HFF-Myc (cell line): ENCODE measurements at places on chromosomes 12 and 14.
A peak's percentile ranks its signal among the peaks of the same experiment; 100 is the strongest.

- no peak for DNase-seq
These were observed 16.7 kb downstream of the P2RX2 start for GRCh38 chr12:132635076-132635955.

GRCh38 chr12:1314523-1314922, 279.9 kb downstream of the FBXL14 start:
- DNase-seq = no peak

DNA sequence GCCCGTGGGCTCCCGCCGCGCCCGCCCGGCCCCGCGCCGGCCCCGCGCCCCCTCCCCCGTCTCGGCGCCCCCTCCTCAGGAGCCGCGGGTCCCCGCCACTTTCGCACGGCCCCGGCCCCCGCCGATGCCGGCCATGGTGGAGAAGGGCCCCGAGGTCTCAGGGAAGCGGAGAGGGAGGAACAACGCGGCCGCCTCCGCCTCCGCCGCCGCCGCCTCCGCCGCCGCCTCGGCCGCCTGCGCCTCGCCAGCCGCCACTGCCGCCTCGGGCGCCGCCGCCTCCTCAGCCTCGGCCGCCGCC, 263 bp downstream of the RCOR1 start:
- no peak for DNase-seq

DNA sequence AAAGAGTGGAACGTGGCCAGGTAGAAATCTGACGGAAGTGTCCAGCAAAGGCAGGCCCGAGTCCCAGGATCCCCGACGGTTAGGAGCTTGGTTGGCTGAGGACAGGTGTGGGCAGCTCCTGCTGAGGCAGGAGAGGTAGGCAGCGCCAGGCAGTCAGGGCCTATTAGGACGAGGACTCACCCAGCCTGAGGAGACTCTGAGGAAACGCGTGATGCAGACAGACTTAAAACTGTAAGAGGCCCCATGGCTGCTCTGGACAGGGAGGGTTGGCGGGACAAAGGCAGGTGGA, 255.7 kb upstream of the SFSWAP start:
- DNase-seq = no peak

DNA sequence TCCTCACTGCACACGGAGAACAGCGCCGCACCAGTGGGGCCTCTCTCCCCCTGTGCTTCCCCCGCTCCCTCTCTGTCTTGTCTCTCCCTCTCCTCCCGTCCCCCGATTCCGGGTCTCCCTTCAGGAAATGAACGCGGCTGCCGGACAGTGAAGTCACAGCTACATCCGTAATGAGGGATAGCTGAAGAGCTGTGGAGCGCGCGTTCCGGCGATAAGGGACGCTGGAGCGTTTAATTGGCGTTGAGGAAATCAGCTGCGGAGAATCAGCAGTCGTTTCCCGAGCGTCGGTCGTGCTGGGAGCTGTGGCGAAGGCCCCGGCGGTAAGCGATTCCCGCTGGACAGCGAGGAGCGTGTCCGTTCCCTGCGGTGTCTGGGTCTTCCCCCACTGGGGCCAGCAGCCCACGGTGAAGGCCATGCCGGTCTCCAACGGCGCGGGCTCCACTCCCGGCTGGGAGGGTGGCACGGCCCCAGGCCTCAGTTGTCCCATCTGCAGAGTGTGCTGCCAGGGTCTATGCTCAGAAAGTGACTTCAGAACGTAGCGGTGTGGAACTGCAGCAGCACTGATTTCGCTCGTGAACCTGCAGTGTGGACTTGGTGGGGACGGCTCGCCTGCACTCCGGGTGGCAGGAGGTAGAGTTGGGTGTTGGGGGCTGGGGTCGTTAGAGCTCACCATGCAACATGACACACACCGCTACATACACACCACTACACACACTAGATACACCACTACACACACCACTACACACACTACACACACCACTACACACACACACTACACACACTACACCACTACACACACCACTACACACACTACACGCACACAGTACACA, 10.9 kb downstream of the NOC4L start:
- DNase-seq = no peak

DNA sequence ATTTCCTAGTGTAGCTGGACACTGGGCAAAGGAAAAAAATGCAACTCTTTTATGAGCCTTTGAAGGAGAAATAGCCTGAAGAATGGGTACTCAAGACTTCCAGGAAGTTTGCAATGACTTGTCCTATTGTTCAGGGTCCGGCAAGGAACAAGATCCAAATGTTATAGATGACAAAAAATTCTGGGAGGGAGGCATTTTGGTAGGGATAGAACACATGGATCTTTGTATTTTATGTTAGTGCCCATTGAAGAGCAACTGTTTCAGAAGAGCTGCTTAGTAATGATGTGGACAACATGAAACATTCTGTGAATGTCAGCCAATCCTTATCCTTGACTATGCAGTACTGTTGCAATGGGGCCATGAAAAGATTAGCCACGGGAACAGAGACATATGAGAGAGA, 138.0 kb downstream of the MGAT4C start:
- DNase-seq = no peak

DNA sequence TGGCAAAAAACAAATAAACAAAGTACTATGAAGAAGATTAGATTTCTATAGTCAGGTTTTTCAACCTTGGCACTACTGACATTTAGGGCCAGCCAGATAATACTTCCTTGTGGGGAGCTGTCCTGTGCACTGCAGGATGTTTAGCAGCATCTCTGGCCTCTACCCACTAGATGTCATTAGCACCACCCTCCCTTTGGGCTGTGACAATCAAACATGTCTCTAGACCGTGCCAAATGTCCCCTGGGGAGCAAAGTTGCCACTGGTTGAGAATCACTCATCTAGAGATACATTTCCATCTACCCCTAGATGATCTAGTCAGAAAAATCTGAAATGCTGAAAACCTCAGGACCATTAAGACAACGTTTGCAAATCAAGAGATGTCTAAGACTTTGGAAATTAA, 29.9 kb downstream of the SRRM4 start:
- no peak for DNase-seq

GRCh38 chr12:96879301-96879700, 27.8 kb upstream of the NEDD1 start:
- no peak for DNase-seq

DNA sequence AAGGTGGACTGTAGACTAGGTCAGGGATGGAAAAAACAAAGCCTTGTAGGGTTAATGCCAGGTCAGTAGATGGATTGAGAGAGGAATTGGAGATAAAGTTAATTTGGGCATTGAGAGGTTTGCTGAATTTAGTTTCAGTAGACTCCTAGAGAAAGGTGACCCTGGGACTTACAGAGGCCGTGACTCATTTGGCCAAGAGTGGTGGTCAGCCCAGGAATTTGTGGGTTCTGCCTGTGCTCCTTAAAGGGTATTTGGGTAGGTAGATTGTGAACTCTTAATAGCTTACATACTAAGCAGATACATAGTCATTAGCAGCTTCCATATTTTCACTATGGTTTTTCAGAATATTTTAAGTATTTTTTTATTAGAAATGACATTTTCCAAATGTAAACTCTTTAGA, 21.8 kb downstream of the PLEKHA5 start:
- DNase-seq = no peak

GRCh38 chr14:100406505-100407131, 83.5 kb downstream of the SLC25A47 start:
- DNase-seq = peak; percentile 41

DNA sequence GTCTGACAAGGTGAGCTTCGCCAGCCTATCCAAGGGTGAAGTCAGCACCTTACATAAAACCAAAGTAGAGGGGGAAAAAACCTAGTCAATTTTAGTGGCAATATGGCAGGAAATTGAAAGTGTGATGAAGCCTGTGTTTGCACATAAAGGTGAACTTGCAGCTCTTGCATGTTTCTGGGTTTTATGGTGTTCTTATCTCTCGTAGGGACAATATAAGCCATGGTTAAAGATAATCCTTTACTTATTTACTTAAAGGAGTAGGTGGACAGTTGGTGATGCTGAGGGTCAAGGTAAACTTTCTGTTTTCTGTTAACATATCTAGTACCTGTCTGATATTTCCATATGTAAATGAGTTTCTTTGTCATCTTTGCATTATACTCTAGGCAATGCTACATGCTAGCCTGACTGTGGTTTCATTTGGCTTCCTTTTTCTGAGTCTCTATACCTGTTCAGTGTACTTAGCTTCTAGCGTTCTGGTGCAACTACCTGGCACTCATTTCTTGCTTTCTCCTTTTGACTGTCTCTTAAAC, 32.8 kb downstream of the CCDC91 start:
- DNase-seq = no peak

DNA sequence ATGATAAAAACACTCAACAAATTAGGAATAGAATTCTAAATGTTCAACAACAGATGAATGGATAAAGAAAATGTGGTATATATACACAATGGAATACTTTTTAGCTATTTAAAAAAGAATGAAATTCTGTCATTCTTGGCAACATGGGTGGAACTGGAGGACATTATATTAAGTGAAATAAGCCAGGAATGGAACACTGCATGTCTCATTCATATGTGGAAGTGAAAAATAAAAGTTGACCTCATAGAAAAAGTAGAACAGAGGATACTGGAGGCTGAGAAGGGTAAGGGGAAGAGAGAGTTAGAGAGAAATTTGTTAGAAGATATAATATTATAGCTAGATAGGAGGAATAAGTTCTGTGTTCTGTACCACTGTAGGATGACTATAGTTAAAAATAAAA, 35.8 kb upstream of the ZFP36L1 start:
- no peak for DNase-seq

- no peak for DNase-seq
These were observed 28.1 kb downstream of the SLC41A2 start for GRCh38 chr12:104929977-104930376.

- no peak for DNase-seq
These were observed 19.8 kb downstream of the XRCC3 start for GRCh38 chr14:103695296-103696069.

DNA sequence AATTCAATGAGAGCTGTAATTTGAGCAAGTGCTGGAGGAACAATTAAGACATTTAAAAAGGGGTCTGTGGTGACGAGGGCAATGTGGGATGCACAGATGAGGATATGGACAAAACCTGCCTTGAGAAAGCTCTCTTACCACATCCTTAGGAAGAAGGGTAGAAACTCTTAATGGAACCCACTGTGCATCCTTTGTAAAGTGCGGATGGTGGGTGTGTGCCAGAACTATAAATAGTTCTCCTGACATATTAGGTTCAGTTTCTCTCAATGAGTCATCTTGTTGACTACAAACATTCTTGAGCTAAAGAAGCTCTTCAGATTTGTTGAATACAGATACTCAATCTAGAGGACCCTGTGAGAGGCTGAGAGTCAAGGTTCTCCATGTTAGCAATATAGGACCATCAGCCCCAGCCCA, 106.1 kb upstream of the ANO4 start:
- no peak for DNase-seq

GRCh38 chr12:95802482-95803270, 12.1 kb upstream of the NTN4 start:
- DNase-seq = peak; percentile 41

DNA sequence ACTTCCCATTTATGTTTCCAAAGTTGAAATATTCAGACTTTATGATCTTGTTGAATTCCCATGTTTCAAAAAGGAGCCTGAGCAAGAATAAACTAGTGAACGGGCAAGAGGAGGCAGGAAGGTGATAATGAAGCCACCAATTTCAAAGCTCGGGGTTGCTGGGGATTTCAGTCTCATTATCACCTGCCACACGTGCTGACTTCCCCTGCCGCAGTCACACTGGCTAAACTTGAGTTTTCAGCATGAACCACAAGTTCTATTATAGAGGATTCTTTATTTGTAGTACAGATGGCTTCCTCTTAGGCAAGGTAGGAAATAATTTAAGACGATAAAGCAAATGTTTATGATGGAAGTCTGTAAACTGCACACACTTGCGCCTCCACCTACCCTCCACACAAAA, 18.1 kb upstream of the DIABLO start:
- DNase-seq = no peak

DNA sequence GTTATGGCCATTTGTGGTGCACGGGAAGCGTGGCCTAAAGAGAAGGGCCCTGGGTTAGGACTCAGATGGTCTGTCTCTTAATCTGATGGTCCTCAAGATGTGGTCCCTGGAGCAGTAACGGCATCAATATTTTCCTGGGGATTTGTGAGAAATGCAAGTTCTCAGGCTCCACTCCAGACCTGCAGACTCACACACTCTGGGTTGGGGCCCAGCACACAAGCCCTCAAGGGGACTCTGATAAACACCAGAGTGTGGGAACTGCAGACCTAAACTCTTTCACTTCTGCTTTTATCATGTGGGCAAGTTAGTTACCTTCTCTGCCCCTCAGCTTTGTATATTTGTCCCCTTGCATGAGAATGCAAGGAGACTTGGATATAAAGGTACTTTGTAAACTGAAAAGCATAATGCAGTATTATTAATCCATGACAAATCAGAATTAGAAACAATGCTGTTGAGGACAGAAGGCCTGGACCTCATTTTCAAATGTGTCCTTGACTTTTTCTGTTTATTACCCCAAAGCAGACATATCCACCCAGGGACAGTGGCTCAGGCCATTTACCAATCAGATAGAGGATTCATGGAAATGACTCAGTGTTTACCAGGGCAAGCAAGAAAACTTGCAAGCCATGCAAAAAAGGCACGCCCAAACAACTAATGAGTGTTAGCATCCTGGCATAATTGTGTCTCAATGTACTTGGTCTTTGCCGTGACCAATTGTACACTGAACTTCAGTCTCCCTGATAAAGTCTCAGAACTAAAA, 157.0 kb downstream of the ASCL1 start:
- no peak for DNase-seq
